ENCODE measurements at places on chromosomes 3 and 15.

- no peak for DNase-seq
These were observed 135.6 kb upstream of the SUCLG2 start for GRCh38 chr3:67790043-67790442.

GRCh38 chr3:123640740-123641462, 56.0 kb upstream of the HACD2 start:
- DNase-seq = no peak

GRCh38 chr3:140601881-140602280, 76.0 kb upstream of the TRIM42 start:
- no peak for DNase-seq

GRCh38 chr15:74383695-74384565, 16.5 kb upstream of the CYP11A1 start:
- no peak for DNase-seq

GRCh38 chr3:1477669-1478068, 384.8 kb downstream of the CNTN6 start:
- no peak for DNase-seq

DNA sequence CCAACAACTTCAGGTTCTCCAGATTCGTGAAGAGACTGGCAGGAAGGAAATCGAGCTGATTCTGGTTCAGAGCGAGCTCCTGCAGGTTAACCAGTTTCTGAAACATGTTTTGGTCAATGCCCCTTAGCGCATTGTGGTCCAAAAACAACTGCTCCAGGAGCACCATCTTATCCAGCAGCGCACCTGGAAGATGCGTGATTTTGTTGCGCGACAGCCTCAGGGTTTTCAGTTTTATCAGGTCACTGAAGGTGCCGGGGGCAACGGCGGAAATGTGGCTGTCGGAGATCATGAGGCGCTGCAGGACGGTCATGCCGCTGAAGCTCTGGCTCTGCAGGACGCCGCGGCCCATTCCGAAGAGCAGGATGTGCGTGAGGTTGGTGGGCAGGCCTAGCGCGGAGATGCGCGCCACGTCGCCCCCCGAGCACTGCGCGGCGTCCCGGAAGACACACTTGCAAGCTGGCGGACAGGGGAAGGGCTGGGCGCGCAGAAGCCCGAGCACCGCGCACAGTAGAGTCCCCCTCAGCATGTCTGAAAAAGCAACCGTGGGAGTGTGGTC, 1.2 kb downstream of the GP5 start:
- no peak for DNase-seq
